ENCODE measurements at places on chromosomes 5 and 9.

DNA sequence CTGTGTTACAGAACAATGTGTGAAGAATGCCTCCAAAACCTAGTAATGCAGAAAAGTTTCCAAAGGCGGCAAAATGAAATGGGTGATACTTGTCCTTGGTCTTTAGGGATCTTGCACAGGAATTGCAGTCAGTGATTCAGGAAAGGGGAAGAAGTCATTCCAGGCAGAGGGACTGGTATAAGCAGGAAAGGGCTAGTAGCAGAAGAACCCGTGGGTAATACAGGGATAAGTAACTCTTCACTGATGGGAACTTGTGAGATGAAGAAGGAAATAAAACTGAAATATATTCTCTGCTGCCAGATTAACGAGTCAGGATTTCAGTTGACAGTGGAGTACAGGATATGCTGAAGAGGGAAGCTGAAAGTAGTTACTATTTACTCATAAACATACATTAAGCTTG is 1.2 kb downstream of the SRFBP1 start:
- no peak for DNase-seq

DNA sequence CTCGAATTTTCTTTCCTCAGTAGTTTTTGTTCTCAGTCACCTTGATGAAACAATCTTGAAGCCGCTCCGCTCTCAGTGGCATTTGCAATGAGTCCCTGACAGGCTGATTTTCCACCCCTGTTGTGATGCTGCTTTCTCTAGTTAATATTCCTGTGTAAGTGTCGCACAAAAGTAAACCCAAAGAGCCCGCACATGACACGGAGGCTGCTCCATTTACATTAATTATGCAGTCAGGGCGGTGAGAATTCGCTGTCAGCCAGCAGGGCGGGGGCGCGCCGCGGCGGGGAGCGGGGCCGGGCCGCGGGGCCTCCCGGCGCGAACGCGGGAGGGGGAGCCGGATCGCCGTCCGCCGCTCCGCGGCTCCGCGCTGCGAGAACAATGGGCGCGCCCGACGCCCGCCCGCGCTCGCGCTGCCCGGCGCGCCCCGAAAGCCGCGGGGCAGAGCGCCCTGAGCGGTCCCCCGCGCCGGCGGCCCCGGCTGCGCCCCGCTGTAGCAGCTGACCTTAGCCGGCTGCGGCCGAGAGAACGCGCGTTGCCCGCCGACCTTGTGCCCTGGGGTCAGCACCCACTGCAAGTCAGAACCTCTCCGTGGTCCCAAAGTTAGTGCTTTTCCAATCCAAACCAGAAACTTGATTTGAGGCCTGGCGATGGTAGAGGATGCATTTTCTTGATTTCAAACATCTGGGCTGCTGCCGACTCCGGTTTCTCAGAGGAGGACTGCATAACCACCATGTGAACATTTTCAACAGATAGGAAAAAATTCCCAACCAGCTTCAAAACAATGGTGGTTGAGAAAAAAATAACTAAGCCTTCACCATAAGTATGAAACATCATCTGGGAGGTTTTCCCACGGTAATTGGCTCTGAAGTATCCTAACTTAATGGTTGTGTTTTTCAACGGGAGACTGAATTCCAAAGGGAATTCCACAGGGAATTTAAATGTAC is 142.6 kb downstream of the PBX3 start:
- no peak for DNase-seq

DNA sequence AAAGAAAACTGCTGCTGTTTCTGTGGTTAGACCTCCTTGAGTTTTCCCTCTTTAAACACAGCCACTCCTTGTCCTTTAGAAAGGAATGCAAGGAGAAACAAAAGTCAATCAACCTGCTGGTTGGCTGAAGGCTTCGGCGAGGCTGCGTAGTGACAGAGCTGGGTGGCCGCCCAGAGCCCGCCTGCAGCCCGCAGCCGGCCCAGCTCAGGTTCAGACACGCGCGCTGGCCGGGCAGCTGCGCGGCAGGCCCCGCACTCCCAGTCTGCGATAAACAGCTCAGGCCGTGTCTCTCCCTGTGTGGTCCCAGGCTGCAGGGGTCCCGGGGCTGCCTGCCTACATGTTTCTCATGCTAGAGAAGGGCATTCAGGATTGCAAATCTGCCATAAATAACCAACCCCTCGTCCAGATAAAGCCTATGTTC is 115.4 kb downstream of the HSD17B3 start:
- no peak for DNase-seq

- DNase-seq = no peak
These were observed 107.9 kb upstream of the EFNA5 start for GRCh38 chr5:107778647-107779046.

- no peak for DNase-seq
These were observed 77.0 kb downstream of the CSNK1A1 start for GRCh38 chr5:149474198-149474597.

DNA sequence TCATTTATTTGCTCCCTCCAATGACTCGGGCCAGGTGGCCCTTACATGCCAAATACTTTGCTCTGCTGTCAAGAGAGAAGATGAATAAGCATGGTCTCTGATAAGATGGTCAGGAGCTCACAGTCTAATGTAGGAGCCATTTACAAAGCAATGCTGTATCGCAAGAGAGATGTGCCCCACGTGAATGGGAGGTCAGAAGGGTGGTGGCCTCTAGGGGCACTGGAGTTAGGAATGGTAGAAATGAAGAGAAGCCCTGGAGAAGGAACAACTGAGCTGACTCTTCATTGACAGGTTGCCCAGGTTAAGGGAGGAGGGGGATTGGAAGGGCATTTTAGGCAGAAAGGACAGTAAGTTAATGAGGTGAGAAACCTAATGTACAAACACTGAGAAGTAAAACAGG is 286.5 kb downstream of the KCTD16 start:
- no peak for DNase-seq

- peak; percentile 40 for DNase-seq
These were observed 90.6 kb downstream of the RALGPS1 start for GRCh38 chr9:127004946-127005769.

DNA sequence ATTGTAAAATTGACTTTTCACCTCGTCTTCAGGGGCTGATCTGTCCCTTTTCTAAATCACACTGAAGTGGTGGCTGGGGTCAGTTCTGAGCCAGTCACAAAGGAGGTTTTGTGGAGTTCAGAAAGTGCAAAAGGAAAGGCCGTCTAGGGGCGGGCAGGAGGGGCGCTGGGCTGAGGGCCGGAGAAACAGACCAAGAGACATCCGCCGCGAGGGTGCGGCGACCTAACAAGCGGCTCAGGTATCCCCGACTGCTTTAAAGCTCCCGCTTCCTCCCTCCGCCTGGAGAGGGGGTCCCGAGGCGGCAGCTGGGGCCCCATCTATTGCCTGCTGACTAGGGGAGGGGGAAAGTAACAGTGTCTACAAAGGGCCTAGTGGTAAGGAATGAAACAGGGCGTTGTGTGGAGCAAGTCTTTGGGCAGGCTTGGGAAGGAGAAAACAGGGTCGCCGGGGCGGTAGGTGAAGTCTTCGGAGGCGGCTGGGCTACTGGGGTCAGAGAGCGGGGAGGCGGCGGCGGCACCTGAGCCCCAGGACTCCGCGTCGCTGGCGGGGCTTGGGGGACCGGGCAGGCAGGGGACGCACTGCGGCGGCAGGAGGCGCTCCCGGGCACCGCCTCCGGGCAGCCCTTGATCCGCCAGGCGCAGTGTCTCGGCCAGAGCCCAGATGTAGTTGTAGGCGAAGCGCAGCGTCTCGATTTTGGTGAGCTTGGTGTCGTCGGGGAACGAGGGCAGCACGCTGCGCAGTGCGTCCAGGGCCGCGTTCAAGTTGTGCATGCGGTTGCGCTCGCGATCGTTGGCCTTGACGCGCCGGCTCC is 950 bp downstream of the NEUROG1 start:
- DNase-seq = no peak

DNA sequence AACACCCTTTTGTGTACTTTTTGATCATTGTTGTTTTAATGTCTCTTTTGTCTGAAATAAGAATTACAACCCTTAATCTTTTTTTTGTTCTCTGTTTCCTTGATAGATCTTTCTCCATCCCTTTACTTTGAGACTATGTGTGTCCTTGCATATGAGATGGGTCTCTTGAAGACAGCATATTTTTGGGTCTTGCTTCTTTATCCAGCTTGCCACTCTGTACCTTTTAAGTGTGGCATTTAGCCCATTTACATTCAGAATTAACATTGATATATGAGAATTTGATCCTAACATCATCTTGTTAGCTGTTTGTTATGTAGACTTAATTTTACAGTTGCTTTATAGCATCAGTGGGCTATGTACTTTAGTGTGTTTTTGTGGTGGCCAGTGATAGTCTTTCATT is 382.5 kb downstream of the MED10 start:
- no peak for DNase-seq

DNA sequence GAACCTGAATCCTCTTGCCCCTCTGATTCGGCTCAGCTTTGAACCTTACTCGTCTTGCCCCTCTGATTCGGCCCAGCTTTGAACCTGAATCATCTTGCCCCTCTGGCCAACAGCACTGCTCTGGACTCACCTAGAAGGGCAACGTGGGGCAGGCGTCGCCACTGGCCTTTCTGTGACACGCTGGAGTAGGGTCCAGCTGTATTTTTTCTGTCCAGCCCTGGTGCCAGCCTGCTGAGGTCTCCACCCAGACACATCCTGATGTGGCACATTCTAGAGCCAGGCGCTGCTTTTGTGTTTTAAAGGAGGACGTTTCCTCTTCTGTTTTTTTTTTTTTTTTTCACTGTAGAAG is 15.2 kb upstream of the CPEB4 start:
- no peak for DNase-seq

DNA sequence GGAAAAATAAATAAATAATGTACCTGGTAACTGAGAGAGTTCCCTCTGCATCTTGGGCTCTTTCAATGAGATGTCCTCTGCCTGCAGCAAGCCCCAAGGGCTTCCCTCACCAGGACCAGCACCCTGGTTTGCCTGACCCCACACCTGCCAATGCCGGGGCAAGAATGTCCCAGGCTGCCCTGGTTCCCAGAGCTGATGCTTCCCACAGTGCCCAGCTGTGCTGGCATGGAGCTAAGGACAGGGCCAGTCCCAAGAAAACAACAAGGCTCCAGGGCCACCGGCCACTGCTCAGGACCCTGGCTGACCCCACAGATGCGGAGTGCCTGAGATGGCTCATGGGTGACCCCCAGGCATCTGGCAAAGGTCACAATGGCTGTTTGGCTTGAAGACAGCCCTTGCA is 123.5 kb downstream of the KCNIP1 start:
- DNase-seq = no peak

DNA sequence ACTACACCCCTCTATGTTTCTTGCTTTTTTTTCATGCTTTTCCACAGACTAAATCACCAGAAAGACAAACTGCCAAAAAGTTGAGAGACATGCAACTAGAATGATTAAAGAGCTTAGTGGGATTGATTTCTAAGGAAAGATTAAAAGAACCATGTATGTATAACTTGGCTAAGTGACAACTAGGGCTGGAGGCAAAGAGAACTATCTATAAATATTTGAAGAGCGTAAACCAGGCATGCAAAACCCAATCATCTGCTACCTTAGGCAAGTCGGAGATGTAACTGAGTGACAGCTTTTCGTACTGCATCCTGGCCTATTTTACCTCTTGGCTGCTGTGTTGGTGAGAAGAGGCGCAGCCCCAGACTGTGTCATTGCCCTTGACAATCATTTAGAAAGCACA is 121.0 kb upstream of the TLX3 start:
- no peak for DNase-seq

DNA sequence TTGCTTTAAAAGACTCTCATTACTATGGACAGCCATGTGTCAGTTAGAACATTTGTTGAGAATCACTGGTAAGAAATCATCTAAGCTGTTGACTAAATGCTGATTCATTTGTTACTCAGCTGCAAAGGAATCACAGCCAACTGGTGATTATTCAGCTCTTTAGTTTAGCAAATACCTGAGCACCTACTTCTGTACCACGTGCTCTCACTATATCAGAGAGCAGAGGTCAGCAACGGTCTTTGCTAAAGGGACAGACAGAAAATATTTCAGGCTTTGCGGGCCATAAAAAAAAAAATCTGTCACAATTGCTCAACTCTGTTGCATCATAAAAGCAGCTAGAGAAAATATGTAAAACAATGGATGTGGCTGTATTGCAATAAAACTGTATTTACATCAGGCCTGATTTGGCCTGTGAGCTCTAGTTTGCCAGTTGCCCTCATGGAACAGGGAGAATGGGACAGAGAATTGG is 377.6 kb downstream of the DNAH5 start:
- DNase-seq = peak; percentile 92

GRCh38 chr9:125850763-125851162 is 103.6 kb downstream of the PBX3 start:
- no peak for DNase-seq

GRCh38 chr9:111034898-111035539 is 3.3 kb downstream of the LPAR1 start:
- no peak for DNase-seq

GRCh38 chr5:147509710-147510651 is at the start of gene DPYSL3:
TSS of gene DPYSL3 (minus strand) at chr5:147510068. CDS start at chr5:147509858, 210 bp downstream.
- no peak for DNase-seq

DNA sequence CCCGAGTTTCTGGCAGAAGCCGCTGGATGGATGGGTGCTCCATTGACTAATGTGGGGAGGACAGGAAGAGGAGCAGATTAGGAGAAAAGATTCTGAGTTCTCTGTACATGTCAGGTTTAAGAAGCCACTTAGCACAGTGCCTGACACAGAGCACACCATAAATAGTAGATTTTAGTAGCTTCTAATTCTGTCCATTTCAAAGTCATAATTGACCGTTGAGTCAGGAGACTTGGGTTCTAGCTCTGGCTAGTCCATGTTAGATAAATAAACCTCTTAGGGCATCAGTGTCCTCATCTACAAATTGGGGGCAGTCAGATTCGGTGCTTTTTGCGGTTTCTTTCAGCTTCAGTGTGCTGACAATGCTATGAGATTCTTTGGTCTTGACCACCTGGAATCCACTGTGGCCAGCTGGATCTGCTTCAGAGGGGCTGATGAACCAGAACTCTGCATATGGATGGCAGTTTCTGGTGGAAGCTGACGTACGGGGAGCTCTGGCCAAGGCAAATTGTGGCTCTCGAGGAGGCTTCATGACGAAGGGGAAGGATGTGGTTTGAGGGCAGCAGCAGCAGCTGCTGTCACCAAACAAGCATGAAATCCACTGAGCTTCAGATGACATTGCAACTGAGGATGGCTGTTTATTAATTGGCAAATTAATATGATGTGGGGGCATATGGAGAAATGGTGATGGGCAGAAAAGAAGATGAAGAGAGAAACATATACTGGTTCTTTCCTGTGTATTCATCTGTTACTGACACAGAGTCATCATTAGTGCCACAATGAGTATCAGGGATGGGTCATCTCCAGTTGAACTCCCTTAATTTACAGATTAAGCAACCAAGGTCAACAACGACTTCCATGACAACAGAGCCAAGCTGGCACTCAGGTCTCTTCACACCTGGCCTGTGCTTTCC is 134.4 kb downstream of the AOPEP start:
- DNase-seq = no peak

- no peak for DNase-seq
These were observed 4.9 kb upstream of the SPTLC1 start for GRCh38 chr9:92120138-92120537.

Data from epithelial cell of prostate (primary cell).